ENCODE measurements at places on chromosomes 4 and X. TPM values are rescaled to one million over a fixed set of nuclear protein-coding genes. Genes with fewer than 3 reads are reported as not detected.

GPR101 gene
- not detected for total RNA-seq

YY2 gene
- total RNA-seq, result 0.29 TPM

LARP7 gene
- total RNA-seq, result 14.1 TPM

MAGEA11 gene
- total RNA-seq, result not detected

ADAD1 gene
- not detected for total RNA-seq

UNC5C gene
- 0.58 TPM for total RNA-seq

FAM149A gene
- total RNA-seq, result 0.86 TPM

CLTRN gene
- 0.18 TPM for total RNA-seq

TAF9B gene
- 42.4 TPM for total RNA-seq

CLDN2 gene
- not detected for total RNA-seq

ZNF630 gene
- 1.4 TPM for total RNA-seq

MAGEA8 gene
- not detected for total RNA-seq

FAM156B gene
- 12.9 TPM for total RNA-seq

MTCP1 gene
- total RNA-seq, result 0.86 TPM

XAGE1A gene
- not detected for total RNA-seq

IL15 gene
- total RNA-seq, result 6.6 TPM

SMIM31 gene
- not detected for total RNA-seq

SHROOM4 gene
- 1.2 TPM for total RNA-seq

C4orf51 gene
- not detected for total RNA-seq

LPAR4 gene
- total RNA-seq, result not detected

UFSP2 gene
- 39.5 TPM for total RNA-seq

ETDA gene
- total RNA-seq, result not detected

DMP1 gene
- total RNA-seq, result not detected

SMAD1 gene
- 10.8 TPM for total RNA-seq

PQBP1 gene
- 83.3 TPM for total RNA-seq

PABPC5 gene
- 1.2 TPM for total RNA-seq

MTTP gene
- under 0.01 TPM for total RNA-seq

CDX4 gene
- not detected for total RNA-seq

TNMD gene
- not detected for total RNA-seq

TMEM271 gene
- not detected for total RNA-seq

DSPP gene
- total RNA-seq, result not detected

WWC2 gene
- total RNA-seq, result 19.0 TPM

HS6ST2 gene
- not detected for total RNA-seq
